ENCODE measurements at places on chromosomes 4 and X. TPM values are rescaled to one million over a fixed set of nuclear protein-coding genes. Genes with fewer than 3 reads are reported as not detected.

RAB41 gene
- total RNA-seq = not detected

- DNase-seq = no peak
Measured at GRCh38 chr4:127049526-127049925, 583.2 kb upstream of the INTU start.

- DNase-seq = no peak
Measured at GRCh38 chr4:164768516-164768915, 14.6 kb downstream of the SMIM31 start.

ARHGAP36 gene
- not detected for total RNA-seq

STBD1 gene
- 7.7 TPM for total RNA-seq

DNA sequence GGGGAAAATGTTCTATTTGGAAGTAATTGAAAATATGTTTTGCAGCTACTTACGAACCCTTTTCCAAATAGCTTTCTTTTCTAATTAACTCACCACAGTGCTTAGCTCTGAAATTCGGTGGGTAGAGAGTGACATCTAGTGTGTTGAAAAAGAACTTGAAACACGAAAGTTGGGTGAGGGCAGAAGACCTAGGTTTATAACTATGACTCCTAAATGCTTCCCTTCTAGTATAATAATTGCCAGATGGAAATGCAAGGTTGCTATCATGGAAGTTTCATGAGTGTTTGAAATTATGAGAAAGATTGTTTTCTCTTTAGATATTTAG, 77.3 kb upstream of the NOCT start:
- no peak for DNase-seq
